ENCODE measurements at places on chromosomes 6 and 20.

GRCh38 chr6:124866040-124866439 lies 96.2 kb upstream of the RNF217 start:
- no peak for DNase-seq

DNA sequence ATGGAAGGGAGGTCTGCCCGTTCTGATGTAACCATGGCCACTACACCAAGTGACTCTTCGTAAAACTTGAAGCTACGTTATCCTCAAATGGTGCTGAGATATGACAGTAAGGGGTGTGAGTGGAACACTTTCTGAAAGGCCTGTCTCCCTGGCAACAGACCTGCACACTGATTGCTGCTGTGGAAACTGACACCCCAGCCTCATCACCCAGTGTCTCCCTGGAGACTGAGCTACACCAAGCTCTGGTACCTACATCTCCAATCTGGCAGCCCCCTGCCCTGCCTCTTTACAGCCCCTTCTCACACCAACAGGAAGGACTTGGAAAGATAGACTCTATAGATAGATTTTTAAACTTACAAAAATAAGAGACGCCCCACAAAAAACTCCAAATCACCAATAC lies 13.2 kb downstream of the PI16 start:
- DNase-seq = no peak

DNA sequence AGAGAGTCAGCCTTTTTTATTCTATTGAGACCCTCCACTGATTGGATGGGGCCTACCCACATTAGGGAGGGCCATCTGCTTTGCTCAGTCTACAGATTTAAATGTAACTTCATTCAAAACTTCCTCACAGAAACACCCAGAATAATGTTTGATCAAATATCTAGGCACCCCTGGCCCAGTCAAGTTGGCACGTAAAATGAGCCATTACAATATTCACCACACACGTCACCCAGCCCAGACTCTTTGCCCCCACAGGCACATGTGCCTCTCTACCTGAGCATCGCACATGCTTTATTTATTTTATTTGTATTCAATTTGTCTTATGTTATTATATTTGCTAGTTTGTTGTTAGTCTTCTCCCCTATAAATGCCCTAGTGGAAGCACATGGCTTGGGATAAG lies 70.9 kb upstream of the EYA2 start:
- no peak for DNase-seq

GRCh38 chr6:108804956-108805355 lies 43.3 kb upstream of the ARMC2 start:
- DNase-seq = no peak

- DNase-seq = no peak
These were observed 21.4 kb downstream of the UBE3D start for GRCh38 chr6:83044091-83044768.

GRCh38 chr20:13883425-13883824 lies 98.6 kb downstream of the NDUFAF5 start:
- DNase-seq = no peak

GRCh38 chr6:134182528-134182927 lies 130.1 kb upstream of the SLC2A12 start:
- DNase-seq = no peak

- DNase-seq = no peak
These were observed 55.2 kb downstream of the EFHC1 start for GRCh38 chr6:52475307-52475706.

DNA sequence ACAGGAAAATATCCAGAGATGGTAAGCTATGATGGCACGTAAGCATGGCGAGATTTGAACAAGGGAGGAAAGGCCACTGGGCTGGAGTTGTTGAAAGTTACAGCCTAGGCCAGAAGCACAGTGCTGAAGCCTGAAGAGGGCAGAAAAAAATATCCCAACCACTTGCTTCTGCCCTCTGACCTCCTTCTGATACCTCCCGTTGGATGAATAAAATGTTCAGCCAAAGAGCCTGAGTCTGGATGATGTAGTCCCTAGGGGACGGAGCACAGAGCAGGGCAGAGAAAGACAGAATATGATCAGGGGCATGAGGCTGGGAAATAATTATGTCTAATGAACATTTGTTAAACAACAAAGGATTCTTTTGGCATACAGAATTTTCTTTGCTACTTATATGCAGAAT lies 19.7 kb downstream of the KLHL31 start:
- no peak for DNase-seq

GRCh38 chr6:126696921-126697693 lies 357.2 kb downstream of the CENPW start:
- no peak for DNase-seq

DNA sequence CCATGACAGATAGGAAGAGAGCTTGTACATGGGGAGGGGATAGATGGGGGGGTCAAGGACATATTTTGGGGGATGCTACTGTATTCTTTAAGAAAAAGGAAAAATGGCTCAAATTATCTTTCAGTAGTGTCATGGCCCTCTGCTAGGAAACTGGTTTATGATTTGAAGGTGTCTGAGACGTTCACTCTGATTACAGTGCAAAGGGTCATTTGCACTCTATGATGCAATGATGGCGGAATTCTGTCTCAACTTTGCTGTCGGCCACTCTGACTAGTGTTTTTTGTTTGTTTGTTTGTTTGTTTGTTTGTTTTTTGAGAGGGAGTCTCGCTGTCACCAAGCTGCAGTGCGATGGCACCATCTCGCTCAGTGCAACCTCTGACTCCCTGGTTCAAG lies 180.0 kb downstream of the SOX4 start:
- DNase-seq = no peak

DNA sequence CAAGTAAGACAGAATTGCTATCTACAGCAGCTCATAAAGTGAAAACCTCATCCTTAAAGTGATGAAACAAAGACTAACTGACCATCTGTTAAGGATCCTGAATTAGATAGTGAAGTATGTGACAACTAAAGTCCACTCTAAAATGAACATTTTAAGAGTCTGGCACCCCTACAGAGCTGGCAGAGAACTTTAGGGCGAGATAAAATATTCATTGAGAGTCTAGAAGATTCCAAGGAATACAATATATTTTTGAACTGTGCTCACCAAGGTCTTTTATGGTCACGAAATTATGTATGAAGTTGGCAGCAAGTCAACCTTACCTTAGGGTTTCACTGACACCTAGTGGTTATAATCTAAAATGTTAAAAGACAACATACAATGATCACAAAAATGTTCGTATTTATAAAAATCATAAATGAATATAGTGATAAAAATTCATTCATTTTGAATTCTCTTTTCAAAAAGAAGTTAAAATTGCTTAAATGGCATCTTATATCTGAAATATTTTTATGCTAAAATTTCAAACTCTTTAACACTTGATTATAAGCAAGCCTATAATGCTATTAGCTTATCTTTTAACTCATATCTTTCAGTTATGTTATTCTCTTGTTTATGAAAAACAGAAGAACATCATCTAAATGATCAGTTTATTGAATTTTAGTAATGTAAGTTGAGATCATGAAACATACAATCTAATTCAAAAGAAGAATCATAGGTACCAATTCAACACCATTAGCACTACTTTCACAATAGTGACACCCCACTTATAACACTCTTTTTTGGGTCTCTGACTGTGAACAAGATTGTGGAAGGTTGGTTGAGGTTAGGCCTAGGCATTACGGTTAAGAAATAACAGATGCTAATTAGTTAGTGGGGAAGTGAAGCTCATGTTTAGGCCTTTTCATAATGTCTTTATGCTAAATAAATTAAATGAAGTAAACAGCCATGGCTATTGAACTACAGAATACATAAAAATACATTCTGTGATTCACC lies 27.5 kb downstream of the RSPH3 start:
- peak; percentile 52 for DNase-seq

DNA sequence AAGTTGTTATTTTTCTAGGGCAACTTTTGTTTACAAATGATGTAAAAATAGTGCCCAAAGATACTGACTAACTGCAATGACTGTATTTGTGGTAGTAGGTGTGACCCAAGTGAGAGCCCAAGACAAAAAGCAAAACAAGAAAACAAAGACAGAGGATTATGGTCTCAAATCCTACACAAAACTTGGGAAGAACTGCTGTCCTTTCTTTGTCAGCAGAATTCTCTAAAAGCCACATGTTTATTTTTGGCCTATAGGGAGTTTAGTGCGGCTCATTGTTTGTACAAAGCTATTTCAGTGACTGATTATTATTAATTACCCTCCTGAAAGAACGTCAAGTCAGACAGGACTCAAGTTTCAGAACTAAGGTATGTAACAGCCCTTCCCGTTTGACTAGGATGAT lies 509.2 kb upstream of the SLC35B3 start:
- no peak for DNase-seq

- no peak for DNase-seq
These were observed 67.4 kb downstream of the TOX2 start for GRCh38 chr20:43982016-43982415.

DNA sequence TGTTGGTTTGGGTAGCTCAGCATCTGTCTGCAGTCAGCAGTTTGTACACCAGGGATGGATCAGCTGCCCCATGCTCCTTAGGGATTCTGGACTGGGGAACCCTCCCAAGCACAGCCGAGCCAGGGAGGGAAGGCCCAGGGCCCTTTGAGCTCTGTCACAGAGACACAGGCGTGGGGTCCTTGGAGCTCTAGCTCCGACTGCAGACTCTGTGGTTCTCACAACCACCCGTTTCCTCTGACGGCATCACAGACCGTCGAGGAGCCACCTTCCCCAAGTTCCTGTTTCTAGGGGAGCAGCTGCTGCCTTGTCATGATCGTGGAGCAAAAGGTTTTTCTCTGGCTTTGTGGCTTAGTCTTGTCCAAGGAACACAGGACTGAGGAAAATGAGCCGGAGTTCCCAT lies at the start of gene SLA2:
SLA2 (minus strand) TSS at position 199 of the 400 bp plus-strand sequence. CDS start 4,861 bp downstream, outside the sequence.
- no peak for DNase-seq

GRCh38 chr6:603265-603664 lies 53.6 kb downstream of the HUS1B start:
- no peak for DNase-seq

- DNase-seq = peak; percentile 33
These were observed 137.2 kb downstream of the FARS2 start for GRCh38 chr6:5398530-5398929.

DNA sequence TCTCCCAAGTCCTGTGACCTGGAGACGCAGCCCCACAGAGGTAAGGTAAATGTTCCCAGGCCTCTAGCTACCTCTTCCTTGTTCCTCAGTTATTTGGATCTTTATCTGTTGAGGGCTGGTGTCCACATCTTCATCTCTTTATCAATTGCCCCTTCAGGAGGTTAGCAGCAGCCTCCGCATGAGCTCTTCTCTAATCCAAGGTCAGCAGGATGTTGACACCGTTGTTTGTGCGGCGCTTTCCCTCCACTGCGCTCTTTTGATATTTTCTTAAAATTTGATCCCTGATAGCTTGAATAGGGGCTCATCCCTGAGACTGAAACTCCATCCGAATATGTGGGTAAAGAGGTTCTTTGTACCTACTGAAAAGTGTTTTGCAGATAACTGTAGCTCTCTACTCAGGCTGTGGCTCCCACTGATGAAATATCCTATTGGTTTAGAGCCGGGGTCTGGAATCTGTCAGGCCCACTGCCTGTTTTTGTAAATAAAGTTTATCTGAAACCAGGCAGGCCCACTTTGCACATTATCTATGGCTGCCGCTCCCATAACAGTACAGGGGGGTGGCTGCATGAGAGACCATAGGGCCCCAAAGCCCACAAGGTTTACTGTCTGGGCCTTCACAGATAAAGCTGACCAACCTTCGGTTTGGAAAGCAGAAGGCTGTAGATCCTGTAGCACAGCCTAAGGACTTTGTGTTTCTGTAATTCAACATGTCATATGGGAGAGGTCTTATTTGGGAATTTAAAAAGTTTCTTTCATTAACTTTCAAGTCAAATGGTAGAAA lies 362.6 kb downstream of the QKI start:
- DNase-seq = peak; percentile 77

DNA sequence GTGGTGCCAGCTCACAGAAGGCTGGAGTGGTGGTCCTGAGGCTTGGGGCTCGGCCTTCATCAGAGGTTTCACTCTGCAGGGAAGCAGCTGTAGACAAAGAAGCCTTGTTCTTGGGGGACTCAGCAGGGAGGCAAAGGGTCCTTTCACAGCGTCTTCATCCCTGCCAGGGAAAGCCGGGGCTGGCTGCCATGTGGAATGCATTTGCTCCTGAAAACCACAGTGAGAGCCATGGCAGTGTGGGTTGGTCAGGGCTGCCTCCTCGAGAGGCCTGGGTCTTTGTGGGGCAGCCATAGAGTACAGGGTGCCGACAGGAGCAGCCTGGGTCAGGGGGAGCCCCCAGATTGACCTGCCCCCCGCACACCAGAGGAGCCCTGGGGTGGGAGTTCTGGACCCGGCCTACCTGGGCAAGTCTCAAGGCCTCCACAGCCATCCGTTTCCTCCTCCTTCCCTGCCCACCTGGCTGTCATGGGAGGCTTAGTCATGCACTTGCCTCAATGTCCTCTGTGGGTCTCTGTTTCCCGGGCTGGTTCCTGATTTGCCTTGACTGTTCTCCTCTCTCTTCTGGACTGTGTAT lies 144.0 kb downstream of the CDC5L start:
- DNase-seq = no peak

DNA sequence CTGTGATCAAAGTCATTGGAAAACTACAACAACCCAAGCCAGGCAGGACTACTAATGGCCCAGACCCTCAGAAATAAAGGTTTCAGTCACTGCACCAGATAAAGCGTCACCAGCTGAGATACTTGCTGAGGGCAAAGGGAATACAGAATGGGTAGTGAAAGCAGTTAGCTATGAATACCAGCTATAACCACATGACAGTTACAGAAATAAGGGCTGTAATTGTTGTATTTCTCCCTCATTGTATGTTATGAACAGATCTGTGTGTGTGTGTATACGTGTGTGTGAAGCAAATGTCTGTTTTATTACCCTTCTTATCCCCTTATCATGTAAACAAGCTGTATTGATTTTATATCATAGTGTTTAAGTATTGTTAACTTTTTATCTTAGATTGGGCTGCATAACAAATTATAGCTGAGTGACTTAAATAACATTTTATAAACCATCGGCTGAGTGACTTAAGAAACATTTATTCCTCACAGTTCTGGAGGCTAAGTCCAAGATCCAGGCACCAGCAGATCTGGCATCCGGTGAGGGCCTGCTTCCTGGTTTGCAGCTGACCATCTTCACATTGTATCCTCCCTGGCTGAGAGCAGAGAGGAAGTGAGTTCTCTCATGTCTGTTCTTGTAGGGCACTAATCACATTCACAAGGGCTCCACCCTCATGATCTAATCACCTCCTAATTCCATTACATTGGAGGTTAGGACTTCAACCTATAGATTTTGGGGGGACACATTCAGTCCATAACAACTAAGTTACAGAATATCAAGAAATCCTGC lies 46.0 kb upstream of the VSX1 start:
- DNase-seq = no peak

- DNase-seq = no peak
These were observed 123.4 kb downstream of the MAFB start for GRCh38 chr20:40565682-40566040.

GRCh38 chr20:50191065-50191543 lies 474 bp downstream of the CEBPB start:
- peak; percentile 75 for DNase-seq

DNA sequence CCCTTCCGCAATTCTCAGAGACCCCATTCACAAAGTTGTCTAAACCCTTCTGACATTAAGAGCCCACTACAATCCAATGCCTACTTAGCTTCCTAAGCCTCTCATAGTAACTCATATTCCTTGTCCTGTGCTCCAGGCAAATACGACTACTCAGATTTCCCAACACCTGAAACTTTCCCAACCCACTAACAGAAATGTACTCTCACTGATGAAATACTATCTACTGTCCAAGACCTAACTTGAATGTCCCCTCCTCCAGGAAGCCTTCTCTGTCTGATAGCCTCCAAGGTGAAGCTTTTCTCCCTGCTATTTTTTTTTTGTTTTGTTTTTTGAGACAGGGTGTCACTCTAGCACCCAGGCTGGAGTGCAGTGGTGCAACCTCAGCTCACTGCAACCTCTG lies 30.4 kb downstream of the GPLD1 start:
- DNase-seq = no peak

Data from K562 (cell line).